ENCODE measurements at places on chromosomes 3 and 15. TPM values are rescaled to one million over a fixed set of nuclear protein-coding genes. Genes with fewer than 3 reads are reported as not detected.

BBX gene
- total RNA-seq, result 91.6 TPM

DNA sequence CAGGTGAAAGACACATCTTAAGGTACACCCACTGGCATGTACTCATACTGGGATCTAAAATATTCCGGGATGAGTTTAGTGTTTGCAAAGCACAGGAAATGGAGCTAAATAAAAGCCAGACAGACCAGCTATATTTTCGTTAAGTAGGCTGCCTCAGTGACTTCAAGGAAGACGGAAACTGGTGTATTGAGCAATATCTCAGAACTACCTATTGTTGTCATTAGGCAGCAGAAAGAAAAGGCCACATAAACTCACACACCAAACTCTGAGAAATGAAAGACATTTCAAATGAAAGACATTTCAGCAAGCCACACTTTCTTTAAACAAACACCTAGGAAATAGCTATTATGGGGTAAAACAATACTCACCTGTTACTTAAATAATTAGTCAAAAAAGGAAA, 761.7 kb upstream of the SEMA6D start:
- DNase-seq, result no peak
- no peaks in the 10 kb centered on the region for H3K27me3 ChIP-seq
- no peaks in the 10 kb centered on the region for H3K36me3 ChIP-seq
- no peak overlapping the region for H3K27ac ChIP-seq

LRTM1 gene
- not detected for total RNA-seq

DNA sequence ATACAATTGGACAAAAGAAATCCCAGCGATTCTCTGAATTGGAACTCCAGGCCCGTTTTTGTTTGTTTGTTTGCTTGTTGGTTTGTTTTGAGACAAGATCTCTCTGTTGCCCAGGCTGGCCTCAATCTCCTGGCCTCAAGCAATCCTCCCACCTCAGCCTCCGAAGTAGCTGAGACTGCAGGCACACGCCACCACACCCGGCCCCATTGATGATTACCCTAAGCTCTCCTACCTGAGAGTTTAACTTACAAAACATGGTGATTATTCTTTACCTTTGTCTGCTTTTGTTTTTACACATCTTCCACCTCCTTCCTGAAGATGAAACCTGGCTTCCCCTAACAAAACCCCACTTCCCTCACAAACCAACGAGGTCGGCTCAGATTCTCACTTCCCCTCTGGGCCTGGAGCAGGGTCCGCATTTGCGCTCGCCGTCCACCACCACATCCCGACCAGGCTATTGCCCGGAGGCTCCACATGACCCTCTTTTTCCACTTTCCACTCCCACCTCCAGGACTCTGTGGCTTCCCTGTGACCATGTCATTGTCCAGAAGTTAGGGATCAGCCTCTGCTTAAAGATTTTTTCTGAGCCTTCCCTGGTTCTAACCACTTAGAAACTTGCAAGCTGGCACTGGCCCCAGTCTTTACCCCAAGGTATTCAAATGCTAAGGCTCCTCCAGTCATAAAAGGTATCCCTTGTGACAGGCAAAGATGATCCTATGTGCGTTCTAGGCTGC, 14.8 kb downstream of the KLHL6 start:
- H3K4me3 ChIP-seq, result no peak overlapping the region
- H3K27ac ChIP-seq, result no peak overlapping the region
- no peaks in the 10 kb centered on the region for H3K36me3 ChIP-seq
- DNase-seq, result no peak
- H3K27me3 ChIP-seq, result no peaks in the 10 kb centered on the region
- no peaks in the 10 kb centered on the region for H3K4me1 ChIP-seq

GRCh38 chr3:109784852-109785631, 447.7 kb upstream of the DPPA4 start:
- no peaks in the 10 kb centered on the region for H3K4me1 ChIP-seq
- H3K4me3 ChIP-seq, result no peak overlapping the region
- no peaks in the 10 kb centered on the region for H3K27me3 ChIP-seq
- H3K27ac ChIP-seq, result no peak overlapping the region
- H3K36me3 ChIP-seq, result no peaks in the 10 kb centered on the region

STRA6 gene
- total RNA-seq, result 13.7 TPM
